ENCODE measurements at places on chromosomes 4 and X.
A peak's percentile ranks its signal among the peaks of the same experiment; 100 is the strongest.

- peak; percentile 87 for DNase-seq
These were observed 18.1 kb upstream of the CHRNA9 start for GRCh38 chr4:40316782-40317635.

DNA sequence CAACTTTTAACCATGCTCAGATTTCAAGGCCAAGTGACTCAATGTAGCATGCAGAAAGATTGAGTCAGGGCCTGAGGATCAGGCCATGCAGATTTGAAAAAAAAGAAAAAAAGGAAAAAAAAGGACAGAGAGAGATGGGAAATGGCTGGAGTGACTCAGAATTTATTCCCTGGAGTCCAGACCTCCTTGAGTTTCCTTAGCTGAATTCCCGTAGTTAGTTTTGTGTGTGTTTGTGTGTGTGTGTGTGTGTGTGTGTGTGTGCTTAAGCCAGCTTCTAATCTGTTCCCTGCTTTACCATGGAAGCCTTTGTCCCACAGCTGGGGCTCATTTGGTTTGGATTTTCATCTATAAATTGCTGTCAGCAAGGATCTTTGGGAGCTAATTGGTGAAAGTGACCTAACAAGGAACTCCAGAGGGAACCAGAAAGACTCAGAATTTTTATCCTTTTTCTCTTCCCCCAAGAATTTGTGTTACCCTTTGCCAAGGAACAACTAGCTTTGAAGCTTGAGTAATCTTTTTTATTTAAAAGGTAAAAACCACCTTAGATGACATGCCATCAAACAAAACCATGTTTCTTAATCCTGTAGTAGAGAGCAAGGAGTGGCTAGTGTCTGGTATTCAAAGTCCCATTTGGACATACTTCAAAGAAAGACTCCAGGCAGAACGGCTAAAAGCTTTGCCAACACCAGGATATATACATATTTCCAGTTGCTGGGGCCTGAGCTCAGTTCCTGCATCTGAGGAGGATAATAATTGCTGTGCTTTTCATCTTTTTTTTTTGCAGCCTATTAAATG is 109.0 kb upstream of the DDIT4L start:
- peak; percentile 52 for DNase-seq

DNA sequence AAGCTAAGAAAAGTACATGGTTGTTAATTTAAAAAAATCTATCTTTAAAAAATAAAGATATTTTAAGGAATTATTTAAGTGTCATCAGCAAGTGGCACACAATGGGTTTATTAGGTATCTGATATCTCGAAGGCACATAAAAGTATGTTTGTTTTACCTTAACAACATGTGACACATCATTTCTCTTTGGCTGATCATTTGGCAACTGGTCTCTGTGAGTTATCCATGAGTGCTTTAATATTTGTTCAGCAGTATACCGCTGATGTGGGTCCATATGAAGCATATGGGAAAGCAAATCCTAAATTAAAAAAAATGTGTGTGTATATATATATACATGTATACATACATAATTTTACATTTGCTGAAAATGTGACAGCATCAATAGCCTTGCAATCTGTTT is 123.2 kb downstream of the RPS6KA6 start:
- no peak for DNase-seq

DNA sequence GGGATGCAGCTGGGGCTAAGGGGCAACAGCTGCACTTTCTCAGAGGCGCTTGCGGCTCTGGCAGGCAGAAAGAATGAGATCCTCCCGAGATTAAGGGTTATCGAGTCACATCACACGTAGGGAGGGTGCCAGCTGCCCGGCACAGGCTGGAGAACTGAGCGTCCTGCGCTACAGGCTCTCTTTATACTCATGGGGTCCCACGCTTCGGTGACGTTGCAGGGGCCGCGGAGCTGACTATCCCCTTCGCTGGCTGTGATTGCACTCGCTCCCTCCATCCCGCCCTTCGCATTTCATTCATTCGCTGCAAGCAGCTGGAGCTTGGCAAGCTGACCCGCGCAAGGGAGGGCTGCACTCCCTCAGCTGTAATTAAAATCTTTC is at the start of gene TACR3:
TACR3 (minus strand) TSS at position 156 of the 378 bp plus-strand sequence. CDS start 310 bp downstream, outside the sequence.
- peak; percentile 18 for DNase-seq

DNA sequence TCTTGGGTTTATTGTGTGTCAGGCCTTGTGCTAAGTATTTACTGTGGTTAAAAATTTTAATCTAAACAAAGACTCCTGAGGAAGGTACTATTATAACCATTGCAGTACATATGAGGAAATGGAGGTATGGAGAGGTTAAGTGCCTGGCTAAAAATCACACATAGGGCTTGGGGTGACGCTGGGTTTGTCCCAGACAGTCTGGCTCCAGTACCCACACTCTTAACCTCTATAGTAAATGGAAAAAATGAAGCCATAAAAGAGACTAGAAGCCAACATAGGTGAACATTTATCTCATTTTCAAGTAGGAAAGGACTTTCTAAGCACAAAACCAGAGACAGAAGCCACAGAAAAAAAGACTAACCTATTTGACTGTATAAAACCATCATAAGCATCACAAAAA is 1.9 kb downstream of the FOXP3 start:
- no peak for DNase-seq

- DNase-seq, result peak; percentile 49
These were observed 186.5 kb downstream of the MSL3 start for GRCh38 chrX:11944501-11944900.

DNA sequence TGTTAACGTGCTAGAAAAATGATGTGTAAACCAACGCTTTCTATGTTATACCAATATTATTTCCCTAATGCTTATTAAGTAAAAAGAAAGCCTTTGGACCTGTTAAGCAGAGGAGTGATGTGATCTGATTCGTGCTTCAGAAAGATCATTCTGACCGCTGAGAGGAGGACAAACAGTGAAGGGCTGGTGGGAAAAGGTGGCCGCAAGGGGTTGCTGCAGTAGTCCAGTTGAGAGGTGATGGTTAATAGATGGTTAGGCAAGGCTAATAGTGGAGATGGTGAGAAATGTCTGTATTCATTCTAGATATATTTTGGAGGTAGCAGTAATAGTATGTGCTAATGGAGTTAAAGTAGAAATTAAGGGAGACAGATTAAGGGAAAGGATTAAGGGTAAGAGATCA is 12.9 kb upstream of the VGLL1 start:
- no peak for DNase-seq

DNA sequence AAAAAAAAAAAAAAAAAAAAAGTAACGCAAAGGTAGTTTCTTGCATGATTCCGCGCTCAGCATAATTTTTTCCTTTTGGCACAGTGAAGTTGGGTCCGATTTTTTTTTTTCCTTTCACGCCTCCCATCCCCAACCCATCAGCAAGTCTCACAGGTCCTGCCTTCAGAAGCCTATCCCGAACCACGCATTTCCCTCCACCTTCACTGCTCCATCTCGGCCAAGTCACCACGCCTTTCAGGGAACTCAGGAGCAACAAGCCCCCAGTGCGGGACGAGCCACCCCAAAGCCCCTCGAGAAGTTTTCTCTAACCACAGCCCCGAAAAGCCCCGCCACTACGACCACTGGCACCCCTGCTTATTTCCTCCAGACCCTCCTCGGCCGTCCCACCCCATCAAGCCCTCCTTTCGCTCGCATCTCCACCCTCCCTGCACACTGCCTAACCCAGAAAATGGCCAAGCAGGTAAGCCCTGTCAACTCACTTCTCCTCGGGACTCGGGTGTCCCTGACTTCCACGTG is 1.0 kb downstream of the SLBP start:
- DNase-seq, result no peak

DNA sequence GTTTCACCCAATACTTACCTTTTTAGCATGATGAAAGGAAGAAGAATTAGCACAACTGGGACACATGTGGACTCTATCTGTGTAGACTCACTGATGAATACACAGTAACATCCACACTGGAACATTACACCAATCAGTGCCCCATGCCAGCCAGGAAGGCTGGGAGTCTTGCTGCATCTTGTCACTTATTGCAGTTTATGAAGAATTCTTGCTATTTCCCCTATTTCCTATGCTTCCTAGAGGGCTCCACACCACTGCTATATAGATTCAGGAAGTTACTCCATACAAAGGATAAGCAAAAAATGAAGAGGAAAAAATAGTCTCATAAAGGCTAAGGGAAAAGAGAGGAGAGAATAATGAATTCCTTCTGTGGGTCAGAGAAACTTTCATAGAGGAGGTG is 201.0 kb downstream of the CAMK2D start:
- DNase-seq, result no peak

DNA sequence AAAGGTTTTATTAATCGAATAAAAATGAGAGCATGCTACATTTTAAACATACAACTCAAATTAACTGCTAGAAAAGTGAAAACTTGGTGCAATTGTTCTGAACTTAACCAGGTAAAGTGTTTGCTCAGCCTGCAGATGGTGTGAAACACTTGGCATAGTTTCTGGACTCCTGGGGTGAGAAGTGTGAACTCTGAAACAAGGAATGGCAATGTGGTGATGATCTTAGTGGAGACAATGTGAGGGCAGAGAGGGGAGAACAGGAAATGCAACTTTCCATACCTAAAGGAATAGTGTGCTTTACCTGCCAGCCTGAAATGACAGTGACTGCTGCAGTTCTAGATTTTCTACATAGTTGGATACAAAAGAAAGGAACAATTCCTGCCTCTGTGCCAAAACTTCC is 57.4 kb downstream of the CCSER1 start:
- DNase-seq, result no peak

DNA sequence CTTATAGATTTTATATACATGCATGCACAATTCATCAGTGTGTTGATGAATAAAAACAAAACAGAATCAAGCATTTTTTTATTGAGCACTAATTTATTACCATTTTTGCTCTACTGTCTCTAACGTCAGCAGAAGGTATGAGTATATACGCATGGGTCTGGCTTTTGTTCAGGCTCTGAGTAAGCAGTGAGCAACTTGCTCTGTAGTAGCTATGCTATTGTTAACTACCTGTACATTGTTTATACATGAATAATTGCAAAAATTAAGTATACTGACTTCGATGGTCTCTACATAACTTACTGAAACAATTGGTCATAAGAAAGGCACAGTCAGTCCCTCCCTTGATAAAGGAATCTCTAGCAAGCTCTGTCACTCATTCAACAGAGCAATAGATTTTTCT is 122.9 kb downstream of the RS1 start:
- no peak for DNase-seq

DNA sequence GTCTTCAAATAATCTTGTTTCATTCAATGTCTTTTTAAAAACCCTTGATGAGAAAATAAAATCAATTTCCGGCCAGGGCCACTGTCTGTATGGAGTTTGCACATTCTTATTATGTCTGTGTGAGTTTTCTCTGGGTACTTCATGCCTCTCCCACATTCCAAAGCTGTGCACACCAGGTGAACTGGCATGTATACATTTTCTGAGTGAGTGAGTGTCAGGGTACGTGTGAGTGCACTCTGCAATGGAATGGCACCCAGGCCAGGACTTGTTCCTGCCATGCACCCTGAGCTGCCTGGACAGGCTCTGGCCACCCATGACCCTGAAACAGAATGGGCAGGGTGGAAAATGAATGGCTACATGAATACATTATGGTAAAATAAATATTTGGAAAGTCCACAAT is 61.3 kb downstream of the UBE2NL start:
- no peak for DNase-seq

GRCh38 chrX:110915111-110915510 is 119.5 kb upstream of the CHRDL1 start:
- DNase-seq, result peak; percentile 19

- no peak for DNase-seq
These were observed 80.3 kb upstream of the NEIL3 start for GRCh38 chr4:177229331-177229730.

DNA sequence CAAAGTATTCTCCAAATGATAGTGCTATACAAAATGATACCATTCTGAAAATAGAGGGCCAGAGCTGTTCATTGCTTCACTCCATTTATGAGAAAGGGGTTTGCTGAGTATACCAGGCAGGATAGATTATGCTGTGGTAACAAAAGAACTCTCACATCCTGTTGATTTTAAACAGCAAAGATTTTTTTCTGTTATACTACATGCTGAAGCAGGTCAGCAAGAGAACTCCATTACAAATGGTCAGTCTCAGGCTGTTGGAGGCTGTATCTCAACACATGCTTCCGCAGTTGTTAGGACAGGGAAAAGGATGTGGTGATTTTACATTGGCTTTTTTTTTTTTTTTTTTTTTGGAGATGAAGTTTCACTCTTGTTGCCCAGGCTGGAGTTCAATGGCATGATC is 13.7 kb upstream of the KLHL5 start:
- DNase-seq, result no peak

DNA sequence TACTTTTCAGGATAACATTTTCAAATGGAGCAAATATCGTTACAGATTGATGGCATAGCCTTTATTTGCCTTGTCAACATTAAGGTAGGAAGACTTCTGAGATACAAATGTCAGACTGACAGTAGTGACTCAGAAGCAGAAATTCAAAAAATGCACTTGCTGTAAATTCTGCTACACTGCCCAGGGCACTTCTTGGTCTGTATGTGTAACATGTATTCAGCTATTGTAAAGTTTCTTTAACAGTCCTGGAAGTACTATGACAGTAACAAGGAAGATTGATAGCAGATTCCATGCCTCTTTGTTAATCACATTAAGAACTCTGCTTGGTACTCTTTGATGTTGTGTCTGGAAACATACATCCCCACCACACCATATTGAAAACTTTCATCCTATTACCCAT is 69.6 kb upstream of the PCDH18 start:
- peak; percentile 26 for DNase-seq

DNA sequence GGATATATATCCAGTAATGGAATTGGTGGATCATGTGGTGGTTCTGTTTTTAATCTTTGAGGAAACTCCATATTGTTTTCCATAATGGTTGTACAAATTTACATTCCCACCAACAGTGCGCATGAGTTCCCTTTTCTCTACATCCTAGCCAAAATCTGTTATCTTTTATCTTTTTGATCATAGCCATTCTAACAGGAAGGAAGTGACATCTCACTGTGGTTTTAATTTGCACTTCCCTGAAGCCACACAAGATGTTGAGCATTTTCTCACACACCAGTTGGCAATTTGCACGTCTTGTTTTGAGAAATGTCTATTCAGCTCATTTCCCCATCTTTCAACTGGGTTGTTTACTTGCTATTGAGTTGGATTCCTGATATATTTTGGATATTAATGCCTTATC is 194.9 kb downstream of the CBLL2 start:
- DNase-seq, result no peak

DNA sequence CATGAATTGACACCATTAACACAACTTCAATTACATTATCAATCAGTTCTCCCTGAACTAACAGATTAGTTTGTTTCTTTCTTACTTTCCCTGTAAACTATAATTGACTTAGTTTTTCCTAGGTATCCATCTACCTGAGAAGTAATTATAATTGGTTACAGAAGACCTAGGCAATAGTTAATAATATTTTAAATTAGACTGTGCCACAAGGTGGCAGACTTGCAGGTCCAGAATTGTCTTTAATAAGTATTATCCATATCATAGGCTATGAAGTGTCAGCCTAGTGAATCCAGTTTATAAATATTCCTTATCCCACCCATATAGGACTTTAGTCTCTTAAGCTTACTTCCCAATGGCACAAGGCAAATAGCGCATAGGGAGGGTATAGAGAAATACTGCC is 48.9 kb upstream of the FAM47B start:
- no peak for DNase-seq

GRCh38 chr4:69025191-69025998 is 70.9 kb upstream of the UGT2B7 start:
- DNase-seq, result peak; percentile 41

Measured in hepatocyte (in vitro differentiated cells).